ENCODE measurements at places on chromosomes 12 and 14. TPM values are rescaled to one million over a fixed set of nuclear protein-coding genes. Genes with fewer than 3 reads are reported as not detected.

DNA sequence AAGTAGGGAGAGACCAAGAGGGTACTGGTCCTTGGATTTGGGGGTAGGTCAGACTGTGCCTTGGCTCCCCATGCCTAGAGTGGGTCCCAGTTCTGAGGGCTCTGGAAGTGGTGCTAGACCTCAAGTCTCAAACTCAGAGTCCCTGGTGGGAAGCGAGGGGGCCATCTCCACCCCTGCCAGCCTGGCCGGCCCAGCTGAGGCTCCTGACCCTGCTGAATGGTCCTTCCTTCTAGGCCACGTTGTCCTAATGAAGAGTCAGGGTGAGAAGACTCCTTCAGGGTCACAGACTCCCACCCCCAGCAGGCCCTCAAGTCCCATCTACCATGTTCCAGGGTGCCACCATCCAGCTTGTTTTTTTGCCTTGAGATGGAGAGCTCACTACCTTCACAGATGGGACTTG, 12.9 kb downstream of the SERPINA6 start:
- no peak overlapping the region for H3K27ac ChIP-seq
- H3K27me3 ChIP-seq = no peaks in the 10 kb centered on the region
- H3K4me1 ChIP-seq = no peaks in the 10 kb centered on the region
- DNase-seq = no peak
- H3K4me3 ChIP-seq = no peak overlapping the region
- H3K36me3 ChIP-seq = no peaks in the 10 kb centered on the region

- no peak for DNase-seq
- H3K4me3 ChIP-seq = no peak overlapping the region
- H3K4me1 ChIP-seq = peaks cover 11% of the 10 kb centered on the region
- peaks cover 22% of the 10 kb centered on the region for H3K36me3 ChIP-seq
Measured at GRCh38 chr12:120206228-120206627, 5.3 kb upstream of the RPLP0 start.

DNA sequence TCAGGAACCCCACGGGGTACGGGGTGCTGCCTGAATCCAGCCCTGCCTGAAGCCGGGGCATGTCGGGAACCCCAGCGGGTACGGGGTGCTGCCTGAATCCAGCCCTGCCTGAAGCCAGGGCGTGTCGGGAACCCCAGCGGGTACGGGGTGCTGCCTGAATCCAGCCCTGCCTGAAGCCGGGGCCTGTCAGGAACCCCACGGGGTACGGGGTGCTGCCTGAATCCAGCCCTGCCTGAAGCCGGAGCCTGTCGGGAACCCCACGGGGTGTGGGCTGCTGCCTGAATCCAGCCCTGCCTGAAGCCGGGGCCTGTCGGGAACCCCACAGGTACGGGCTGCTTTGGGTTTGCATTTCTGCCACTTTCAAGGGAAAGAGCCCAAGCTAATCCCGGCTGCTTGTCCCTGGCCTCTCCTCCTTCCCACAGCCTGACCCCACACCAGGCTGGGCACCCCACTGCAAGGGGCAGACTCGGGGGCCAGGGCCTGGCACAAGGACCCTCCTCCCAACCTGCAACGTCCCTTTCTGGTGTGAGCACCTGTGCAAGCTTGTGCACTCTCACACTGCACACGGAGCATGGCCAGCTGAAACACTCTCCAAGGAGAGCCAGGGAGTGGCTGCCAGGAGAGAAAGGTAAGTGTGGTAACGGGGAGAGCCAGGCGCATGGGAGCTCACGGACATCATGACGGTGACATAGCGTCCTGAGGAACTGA, 5.6 kb upstream of the FBRSL1 start:
- peaks cover 5% of the 10 kb centered on the region for H3K36me3 ChIP-seq
- DNase-seq = no peak
- peaks cover 24% of the 10 kb centered on the region for H3K4me1 ChIP-seq
- H3K27ac ChIP-seq = no peak overlapping the region
- H3K27me3 ChIP-seq = peaks cover 3% of the 10 kb centered on the region

GRCh38 chr12:68074306-68075027, 85.1 kb downstream of the IFNG start:
- no peak overlapping the region for H3K27ac ChIP-seq
- no peak overlapping the region for H3K4me3 ChIP-seq
- peaks cover 7% of the 10 kb centered on the region for H3K36me3 ChIP-seq
- peaks cover 9% of the 10 kb centered on the region for H3K4me1 ChIP-seq

GRCh38 chr12:76029982-76030340, 1.6 kb downstream of the PHLDA1 start:
- DNase-seq = peak; percentile 42
- H3K4me1 ChIP-seq = peaks cover 68% of the 10 kb centered on the region
- H3K27ac ChIP-seq = peak overlapping the region; percentile 95

GRCh38 chr12:105671720-105672119, 341.2 kb downstream of the C12orf75 start:
- H3K36me3 ChIP-seq = no peaks in the 10 kb centered on the region
- no peaks in the 10 kb centered on the region for H3K27me3 ChIP-seq
- no peak for DNase-seq

DNA sequence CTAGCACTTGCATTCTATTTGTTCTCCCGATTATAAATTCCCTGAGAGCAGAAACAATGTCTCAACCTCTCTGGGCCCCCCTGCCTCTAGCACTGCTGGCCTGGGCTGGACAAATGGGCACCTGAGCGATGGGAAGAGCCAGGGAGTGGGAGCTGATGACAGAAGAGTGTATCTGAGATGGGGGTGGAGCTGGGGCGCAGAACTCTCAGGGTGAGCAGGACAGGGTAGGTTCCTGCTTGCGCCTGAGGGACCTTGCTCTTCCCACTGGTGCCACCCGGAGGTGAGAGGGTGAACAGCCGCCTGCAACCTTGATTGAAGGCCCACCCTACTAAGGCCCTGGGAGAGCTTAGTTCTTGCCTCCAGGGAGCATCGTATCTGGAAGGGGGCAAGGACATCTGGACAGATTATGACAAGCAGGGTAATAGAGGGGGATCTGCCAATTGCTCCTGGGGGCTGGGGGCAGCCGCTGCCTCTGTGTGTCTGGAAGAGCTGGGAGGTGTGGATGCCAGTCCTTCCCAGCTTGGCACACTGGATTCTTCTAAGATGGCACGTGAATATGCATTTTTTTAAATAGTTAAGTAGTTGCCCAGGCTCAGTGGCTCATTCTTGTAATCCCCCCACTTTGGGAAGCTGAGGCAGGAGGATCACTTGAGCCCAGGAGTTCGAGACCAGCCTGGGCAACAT, 43.0 kb upstream of the TSPAN9 start:
- H3K27ac ChIP-seq = no peak overlapping the region
- H3K4me3 ChIP-seq = no peak overlapping the region
- no peaks in the 10 kb centered on the region for H3K27me3 ChIP-seq

DNA sequence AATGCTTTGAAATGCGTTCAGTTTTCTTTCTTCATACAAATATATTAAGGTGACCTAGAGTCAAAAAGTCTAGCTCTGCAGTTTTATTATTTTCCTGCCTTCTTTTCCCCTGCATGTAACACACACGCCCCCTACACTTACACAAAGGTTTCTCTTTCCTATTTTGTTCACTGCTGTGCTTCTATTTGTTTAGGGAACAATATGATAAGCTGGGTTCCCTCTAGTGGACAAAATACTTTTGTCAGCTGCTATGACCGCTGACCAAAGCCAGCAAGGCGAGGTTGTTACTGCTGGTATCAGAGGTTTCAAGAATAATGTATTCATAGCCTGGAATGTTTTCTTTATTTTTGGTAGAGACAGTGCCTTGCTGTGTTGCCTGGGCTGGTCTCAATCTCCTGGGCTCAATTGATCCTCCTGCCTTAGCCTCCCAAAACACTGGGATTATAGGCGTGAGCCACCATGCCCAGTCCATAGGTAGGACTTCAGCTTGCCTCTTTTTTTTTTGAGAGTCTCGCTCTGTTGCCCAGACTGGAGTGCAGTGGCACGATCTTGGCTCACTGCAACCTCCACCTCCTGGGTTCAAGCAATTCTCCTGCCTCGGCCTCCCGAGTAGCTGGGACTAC, 33.4 kb downstream of the FNTB start:
- H3K4me1 ChIP-seq = no peaks in the 10 kb centered on the region
- H3K4me3 ChIP-seq = no peak overlapping the region
- H3K36me3 ChIP-seq = peaks cover 17% of the 10 kb centered on the region
- no peak for DNase-seq

- H3K27ac ChIP-seq = no peak overlapping the region
- no peak for DNase-seq
- H3K4me1 ChIP-seq = peaks cover 3% of the 10 kb centered on the region
- peaks cover 14% of the 10 kb centered on the region for H3K27me3 ChIP-seq
- no peak overlapping the region for H3K4me3 ChIP-seq
Measured at GRCh38 chr12:4091016-4091743, 182.4 kb upstream of the CCND2 start.

GRCh38 chr14:93811676-93812075, 23.4 kb upstream of the PRIMA1 start:
- no peak for DNase-seq
- H3K4me1 ChIP-seq = peaks cover 38% of the 10 kb centered on the region
- peaks cover 2% of the 10 kb centered on the region for H3K36me3 ChIP-seq
- H3K4me3 ChIP-seq = no peak overlapping the region
- H3K27ac ChIP-seq = no peak overlapping the region

GRCh38 chr12:2960390-2960956, 1.3 kb downstream of the TEAD4 start:
- peak overlapping the region; percentile 22 for H3K4me3 ChIP-seq
- peaks cover 19% of the 10 kb centered on the region for H3K4me1 ChIP-seq
- H3K36me3 ChIP-seq = peaks cover 3% of the 10 kb centered on the region
- no peak overlapping the region for H3K27ac ChIP-seq
- DNase-seq = no peak
- H3K27me3 ChIP-seq = peaks cover 54% of the 10 kb centered on the region

GRCh38 chr12:78886719-78887407, 22.3 kb downstream of the SYT1 start:
- no peaks in the 10 kb centered on the region for H3K27me3 ChIP-seq
- no peaks in the 10 kb centered on the region for H3K4me1 ChIP-seq
- H3K27ac ChIP-seq = no peak overlapping the region
- no peak overlapping the region for H3K4me3 ChIP-seq

DNA sequence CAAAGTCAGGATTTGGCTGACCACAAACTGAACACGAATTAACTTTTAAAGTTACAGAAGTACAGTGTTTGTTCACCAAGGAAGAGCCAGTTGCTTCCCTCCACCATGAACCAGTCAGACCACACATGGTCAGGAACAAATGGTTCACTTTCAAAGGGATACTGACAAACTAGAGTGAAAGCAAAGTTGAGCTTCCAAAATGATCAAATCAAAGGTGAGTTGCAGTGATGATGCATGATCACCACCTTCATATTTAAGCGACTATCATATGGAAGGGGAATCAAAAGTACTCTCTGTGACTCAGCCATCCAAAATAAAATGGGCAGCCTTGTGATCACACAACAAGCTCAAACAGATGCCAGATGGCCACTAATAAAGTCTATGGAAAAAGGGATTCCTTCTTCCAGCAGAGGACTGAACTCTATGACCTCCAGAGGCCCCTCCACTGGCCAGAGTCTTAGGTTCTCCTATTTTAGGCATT, 13.1 kb downstream of the NT5DC3 start:
- no peaks in the 10 kb centered on the region for H3K27me3 ChIP-seq
- H3K4me1 ChIP-seq = no peaks in the 10 kb centered on the region
- peaks cover 7% of the 10 kb centered on the region for H3K36me3 ChIP-seq
- H3K4me3 ChIP-seq = no peak overlapping the region
- no peak for DNase-seq

DNA sequence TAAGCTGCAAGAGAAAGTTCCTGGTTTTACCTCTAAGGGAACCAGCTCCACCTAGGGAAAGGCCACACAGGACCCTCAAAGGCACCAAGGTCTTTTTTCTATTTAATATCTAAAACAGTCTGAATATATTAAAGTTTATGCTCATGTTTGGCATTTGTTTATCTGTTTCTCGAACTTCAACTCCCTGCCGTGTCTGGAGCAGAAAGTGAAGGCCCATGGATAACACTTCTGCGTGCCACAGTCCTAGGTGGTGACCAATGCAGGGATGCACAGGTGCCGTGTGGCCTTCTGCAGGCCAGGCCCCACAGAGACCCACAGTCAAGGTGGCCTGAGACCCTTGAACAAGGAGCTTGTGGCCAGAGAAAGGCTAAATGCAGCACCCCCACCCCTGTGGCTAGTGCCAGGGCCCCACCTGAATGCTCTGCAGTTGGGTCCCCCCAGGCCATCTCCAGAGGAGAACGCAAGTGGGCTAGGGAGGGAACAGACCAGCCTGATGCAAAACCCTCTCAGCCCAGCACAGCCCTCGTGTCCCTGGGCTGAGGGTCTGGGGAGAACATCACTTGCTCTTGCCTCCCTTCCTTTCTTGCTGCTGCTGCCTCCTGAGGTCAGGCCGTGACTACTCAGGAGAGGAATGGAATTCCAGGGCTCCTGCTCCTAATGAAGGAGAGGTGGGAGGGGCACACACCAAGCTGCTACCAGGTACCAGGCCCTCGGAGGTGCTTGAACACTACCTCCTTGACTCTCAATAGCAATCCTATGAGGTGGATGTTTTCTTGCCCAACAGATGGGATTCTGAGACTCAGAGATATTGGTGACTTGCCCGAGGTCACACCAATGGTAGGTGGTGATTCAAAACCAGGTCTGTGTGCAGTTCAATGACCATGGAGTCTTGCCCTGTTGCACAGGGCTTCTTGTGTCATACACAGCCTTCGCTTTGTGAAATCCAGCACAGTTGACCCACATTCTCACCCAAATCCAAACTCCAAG, 45.4 kb downstream of the PSMA6 start:
- H3K36me3 ChIP-seq = no peaks in the 10 kb centered on the region
- no peaks in the 10 kb centered on the region for H3K27me3 ChIP-seq
- no peak overlapping the region for H3K27ac ChIP-seq
- H3K4me3 ChIP-seq = no peak overlapping the region

GRCh38 chr12:50589650-50590435, 85.1 kb downstream of the DIP2B start:
- no peak overlapping the region for H3K27ac ChIP-seq
- H3K27me3 ChIP-seq = no peaks in the 10 kb centered on the region
- H3K4me1 ChIP-seq = peaks cover 13% of the 10 kb centered on the region
- no peaks in the 10 kb centered on the region for H3K36me3 ChIP-seq
- DNase-seq = peak; percentile 23

- H3K4me1 ChIP-seq = peaks cover 18% of the 10 kb centered on the region
- H3K4me3 ChIP-seq = no peak overlapping the region
- no peak for DNase-seq
- H3K27ac ChIP-seq = no peak overlapping the region
- no peaks in the 10 kb centered on the region for H3K36me3 ChIP-seq
- no peaks in the 10 kb centered on the region for H3K27me3 ChIP-seq
Measured at GRCh38 chr12:68356986-68357385, 24.8 kb upstream of the MDM1 start.

DNA sequence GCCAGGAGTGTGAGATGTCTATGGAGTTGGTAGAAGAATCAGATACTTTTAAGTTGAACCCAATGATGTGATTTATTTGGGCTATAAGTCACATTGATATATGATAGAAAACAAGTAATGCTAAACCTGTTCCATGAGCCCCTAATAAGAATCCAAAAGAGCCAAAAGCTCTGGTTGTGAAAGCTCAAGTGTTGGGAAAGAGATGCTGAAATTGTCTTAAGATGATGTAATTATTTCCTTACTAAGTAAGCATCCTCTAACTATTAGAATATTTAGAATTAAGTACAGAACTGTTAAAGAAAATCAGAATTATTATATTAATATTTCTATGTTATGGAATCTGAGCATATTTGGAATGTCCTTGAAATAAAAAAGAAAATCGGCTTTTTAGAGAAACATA, 17.6 kb upstream of the SLC2A13 start:
- H3K4me1 ChIP-seq = no peaks in the 10 kb centered on the region
- no peak overlapping the region for H3K4me3 ChIP-seq
- no peak overlapping the region for H3K27ac ChIP-seq
- peaks cover 27% of the 10 kb centered on the region for H3K27me3 ChIP-seq
- no peaks in the 10 kb centered on the region for H3K36me3 ChIP-seq

TAPBPL gene
- 45.0 TPM for total RNA-seq

CLEC2A gene
- not detected for total RNA-seq

KRT3 gene
- not detected for total RNA-seq

LIN7A gene
- not detected for total RNA-seq

HCAR2 gene
- not detected for total RNA-seq

Measured in activated CD4-positive, alpha-beta memory T cell treated with anti-CD3 and anti-CD28 coated beads, Interleukin-2, amount 10 ng/mL, durations not matched to agents 7 days and 5 days (primary cell).